ENCODE measurements at places on chromosomes 7 and 10.

DNA sequence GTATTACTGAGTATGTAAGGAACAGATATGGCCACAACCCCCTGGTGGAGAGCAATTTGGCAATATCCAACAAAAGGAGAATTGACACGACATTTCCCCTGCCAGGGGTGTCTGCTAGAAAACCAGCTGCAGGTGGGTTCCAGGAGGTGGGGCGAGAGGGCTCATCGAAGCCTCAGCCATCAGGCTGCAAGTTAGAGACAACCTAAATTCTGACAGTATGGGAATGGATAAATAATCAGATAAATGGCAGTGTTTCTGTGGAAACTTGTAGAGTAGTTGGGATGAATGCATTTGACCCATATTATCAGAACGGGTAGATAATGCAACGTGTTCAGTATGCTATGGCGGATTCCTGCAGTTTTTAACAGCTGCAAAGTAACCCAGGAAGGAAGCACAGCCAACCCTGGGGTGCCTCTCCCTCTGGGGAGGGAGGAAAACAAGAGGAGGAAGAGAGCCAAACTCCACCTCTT, 3.5 kb downstream of the TMEM273 start:
- no peak for DNase-seq

- no peak for DNase-seq
These were observed 55.0 kb downstream of the MINDY4 start for GRCh38 chr7:30826181-30826580.

- DNase-seq: no peak
These were observed 1.1 kb downstream of the AHR start for GRCh38 chr7:17299483-17299991.

GRCh38 chr7:69801729-69802682, 203.7 kb downstream of the AUTS2 start:
- no peak for DNase-seq

GRCh38 chr7:23969443-23969842, 259.4 kb downstream of the STK31 start:
- DNase-seq: no peak

- DNase-seq: no peak
These were observed 5.5 kb downstream of the NKX2-3 start for GRCh38 chr10:99537989-99538917.

DNA sequence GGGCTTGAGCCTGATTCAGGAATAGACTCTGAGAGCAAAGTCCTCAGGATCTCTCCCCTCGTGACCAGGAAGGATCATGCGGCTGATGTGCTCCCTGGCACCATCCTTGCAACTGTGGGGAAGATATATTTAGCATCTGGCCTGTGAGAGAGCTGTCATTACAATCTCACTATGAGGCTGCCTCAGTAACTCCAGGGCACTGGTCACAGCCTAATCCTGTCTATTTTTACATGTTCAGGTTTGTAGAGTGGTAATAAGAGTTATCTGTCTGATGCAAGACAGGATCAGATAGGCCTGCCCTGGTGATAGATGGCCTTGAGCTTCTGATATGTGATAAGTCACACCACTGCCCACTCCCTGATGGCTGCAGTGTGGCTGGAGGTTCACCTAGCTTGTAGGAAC, 50.7 kb downstream of the PPP1R3C start:
- no peak for DNase-seq

DNA sequence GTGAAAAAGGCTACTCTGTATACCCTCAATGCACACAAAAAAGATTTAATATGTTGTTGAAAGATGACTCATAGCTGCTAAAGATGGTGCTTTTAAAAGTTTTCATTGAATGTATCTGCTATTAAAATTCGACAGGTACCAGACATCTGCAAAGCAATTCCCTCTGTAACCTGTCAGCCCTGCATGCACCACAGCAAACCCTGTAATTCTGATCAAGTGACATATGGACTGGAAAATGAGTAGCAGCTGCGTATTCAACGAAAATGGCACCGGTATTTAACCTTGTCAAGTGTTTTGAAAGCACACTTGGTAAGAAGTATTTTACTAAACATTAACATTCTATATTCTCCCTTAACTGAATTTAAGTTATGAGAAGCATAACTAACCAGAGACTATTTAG, 58.2 kb upstream of the PTPRN2 start:
- no peak for DNase-seq

DNA sequence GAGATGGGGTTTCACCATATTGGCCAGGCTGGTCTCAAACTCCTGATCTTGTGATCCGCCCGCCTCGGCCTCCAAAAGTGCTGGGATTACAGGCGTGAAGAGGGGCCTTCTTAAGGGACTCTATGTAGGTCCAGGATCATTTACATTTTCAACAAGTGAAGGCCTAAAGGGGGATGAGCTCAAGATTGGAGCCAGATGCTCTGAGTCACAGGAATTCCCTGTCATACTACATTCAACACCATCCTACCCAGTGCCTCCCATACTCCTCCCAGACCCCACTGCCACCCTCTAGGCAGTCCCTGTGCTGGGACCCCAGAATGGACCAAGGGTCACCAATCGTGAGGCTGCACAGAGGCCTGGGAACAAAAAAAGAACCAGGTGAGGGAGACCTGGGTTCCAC, 29.9 kb downstream of the CYTH3 start:
- DNase-seq: no peak

GRCh38 chr10:88794731-88795130, 7.8 kb upstream of the LIPM start:
- DNase-seq: no peak

DNA sequence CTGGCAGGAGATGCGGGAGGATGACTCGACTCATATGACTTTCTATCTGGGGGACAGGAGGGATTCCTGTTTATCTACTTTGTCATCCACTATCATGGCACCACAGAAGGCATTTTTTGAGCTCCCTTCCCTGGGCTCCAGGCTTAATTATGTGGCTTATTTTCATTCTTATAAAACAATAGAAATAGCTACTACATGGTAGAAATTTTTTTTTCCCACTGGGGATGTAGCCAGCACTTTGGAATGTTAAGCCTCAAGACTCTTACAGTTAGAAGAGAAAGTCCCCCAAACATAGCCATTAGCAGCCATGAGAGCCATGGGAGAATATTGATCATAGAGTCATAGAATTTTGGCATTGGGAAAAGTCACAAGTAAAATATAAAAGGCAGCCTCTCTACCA, 14.6 kb upstream of the FAM180A start:
- DNase-seq: no peak

- no peak for DNase-seq
These were observed 30.8 kb downstream of the CYTH3 start for GRCh38 chr7:6241607-6241973.

DNA sequence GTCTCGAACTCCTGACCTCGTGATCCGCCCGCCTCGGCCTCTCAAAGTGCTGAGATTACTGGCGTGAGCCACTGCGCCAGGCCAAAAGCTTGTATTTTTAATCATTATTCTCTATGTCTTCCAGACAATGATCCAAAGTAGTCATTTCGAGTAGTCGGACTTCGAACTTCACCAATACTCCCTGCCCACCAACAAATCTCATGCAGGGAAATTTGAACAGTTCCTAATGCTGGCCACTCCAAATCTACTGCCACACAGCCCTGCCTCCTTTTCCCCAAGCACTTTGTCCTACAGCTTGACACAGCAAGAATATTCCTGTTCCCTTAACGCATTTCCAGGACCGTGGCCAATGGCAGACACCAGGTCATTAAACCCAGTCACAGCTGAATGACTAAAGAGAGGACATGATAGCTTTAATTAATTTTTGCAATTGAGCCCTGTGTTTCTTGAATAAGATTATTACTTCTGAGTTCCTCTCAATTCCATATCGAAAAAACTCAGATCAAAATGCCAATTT, 142.3 kb upstream of the NRP1 start:
- no peak for DNase-seq
